ENCODE measurements at places on chromosomes 4 and X. TPM values are rescaled to one million over a fixed set of nuclear protein-coding genes. Genes with fewer than 3 reads are reported as not detected.

- ATAC-seq, result no peak
Observed at GRCh38 chr4:102825261-102826091, 1.9 kb downstream of the UBE2D3 start.

DNA sequence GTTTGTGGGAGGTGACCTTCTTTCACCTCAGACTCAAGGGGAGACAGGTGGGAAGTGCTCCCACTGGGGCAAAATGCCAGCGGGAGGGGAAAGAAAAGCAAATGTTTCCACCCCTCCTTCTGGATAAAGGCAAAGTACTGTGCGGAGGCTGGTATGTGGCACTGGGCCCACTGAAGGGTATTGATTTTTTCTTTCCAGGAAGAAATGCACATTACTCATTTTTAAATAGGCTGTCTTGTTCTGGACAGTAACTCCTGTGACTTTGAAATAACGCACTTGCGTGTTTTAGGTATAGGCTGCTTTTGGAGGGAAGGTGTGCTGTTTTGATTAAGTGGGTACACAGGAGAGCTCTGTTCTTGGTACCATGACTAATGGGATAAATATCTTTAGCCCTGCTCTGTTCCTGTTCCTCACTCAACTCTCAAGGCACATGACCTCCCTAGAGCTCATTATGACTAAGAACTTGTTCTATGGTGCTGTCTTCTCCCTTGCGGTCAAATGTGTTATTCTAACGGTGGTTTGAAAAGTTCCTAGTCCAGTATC, 40.7 kb upstream of the MBTPS2 start:
- no peak for ATAC-seq

DNA sequence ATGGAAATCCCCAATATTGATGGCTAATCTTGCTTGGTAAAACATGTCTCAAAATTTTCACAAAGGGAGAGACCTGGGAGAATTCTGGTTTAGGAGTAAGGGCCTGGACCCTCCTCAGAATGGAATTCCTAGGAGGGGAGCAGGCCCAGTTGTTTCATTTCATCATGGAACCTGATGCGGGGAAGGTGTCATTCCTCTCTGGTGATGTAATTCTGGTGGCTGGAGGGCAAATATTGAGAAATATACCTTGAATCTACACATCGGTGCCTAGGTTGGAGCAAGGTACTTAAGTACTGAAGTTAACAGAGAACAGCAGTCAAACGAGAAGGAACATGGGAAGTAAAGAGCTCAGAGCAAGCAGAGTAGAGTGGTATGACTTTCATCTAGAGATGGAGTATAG, 23.2 kb upstream of the CCSER1 start:
- ATAC-seq, result no peak

GRCh38 chr4:150289881-150290280, 211.6 kb downstream of the DCLK2 start:
- no peak for ATAC-seq

DNA sequence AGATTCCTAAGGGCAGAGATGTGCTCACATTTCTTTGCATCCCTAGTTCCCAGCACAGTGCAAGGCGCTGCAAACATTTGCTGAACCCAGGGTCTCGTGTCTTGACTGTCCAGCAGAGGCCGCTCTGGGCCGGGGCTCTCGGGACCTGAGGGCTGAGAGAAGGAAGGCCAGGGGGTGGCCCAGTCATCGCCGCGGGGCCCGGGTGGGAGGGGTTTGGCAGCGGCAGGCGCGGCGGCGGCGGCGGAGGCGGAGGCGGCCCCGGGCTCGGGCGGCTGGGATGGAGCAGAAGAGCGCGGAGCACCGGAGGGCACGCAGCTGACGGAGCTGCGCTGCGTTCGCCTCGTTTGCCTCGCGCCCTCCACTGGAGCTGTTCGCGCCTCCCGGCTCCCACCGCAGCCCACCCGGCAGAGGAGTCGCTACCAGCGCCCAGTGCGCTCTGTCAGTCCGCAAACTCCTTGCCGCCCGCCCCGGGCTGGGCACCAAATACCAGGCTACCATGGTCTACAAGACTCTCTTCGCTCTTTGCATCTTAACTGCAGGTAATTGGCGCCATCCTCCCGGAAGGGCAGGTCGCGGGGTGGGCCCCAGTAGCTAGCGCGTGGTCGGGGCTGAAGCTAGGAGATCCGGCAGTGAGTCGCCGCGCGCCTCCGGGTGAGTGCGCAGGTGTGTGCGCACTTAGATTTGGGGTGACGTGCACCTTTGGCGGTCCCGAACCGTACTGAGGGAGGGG, at the start of gene PARM1:
PARM1 (plus strand) TSS at position 285 of the 730 bp plus-strand sequence; CDS start at position 497, 212 bp downstream.
- peak; percentile 52 for ATAC-seq

DNA sequence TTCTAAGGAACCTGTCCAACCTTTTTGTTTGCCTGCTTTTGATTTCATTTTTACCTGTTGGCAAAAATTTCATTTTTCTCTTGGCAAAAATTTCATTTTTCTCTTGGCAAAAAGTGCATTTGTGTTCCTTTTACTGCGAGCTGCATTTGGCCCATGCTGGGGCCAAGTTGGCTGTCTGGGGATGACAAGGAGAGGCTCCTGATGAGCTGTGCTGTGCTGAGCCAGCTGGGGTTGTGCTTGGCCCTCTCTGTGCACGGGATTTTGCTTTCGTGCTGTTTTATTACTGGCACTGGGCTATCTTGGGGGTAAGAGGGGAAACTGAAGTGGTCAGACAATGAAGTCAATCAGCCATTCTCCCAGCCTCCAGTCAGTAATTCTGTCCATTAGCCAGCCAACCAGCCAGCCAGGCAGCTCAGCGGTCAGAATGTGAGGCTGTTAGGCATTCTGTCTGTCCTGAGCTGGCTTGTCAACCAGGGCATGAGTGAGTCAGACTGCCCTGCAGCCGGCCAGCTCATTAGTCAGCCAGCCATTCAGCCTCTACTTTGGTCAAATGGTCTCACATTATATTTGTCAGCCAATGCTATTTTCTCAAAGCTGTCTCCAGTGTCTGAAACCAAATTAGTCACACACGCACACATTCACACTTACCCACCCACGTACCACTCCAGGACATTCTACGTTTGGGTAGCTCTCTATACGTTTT, 56.9 kb upstream of the PRPS1 start:
- peak; percentile 79 for ATAC-seq

DNA sequence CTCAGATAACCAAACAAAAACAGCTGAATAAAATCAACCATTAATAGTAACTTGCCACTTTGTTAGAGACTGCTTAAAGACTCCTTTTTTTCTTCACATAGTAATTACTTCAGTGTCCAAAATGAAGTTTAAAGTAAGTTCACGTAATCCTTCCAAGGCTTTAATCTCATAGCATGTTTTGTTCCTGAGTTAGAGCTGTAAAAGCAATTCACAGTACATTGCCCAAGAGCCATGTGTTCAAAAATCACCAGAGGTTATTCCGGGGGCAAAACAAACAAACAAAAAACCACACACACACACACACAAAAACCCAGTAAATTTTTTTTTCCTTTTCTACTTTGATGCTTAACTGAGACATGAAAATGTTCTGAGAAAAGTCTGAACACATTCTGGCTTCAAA, 6.1 kb downstream of the GPR82 start:
- ATAC-seq, result no peak

DNA sequence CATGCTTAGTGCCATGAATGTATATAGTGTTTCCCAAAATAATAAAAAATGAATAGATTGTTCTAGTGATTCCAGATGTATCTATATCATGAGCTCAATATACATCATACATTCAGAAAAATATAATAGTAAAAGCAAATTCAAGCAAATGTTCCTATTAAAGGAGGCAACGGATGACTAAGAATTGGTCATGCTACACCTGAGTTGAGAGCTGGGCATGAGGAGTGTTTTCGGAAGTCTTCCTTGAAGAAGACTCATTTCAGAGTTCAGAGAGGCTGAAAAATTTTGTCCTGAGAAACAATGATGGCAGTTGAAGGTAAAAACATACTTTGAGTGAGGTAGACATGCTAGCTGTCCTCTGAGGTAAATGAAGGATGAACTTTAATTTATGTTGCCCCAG, 79.3 kb upstream of the IL1RAPL2 start:
- no peak for ATAC-seq

- ATAC-seq, result no peak
Observed at GRCh38 chrX:48460031-48460430, 10.0 kb downstream of the SLC38A5 start.

GRCh38 chrX:24372021-24372763, 11.8 kb downstream of the SUPT20HL1 start:
- ATAC-seq, result no peak

- no peak for ATAC-seq
Observed at GRCh38 chr4:145792429-145792828, 112.5 kb downstream of the C4orf51 start.

DNA sequence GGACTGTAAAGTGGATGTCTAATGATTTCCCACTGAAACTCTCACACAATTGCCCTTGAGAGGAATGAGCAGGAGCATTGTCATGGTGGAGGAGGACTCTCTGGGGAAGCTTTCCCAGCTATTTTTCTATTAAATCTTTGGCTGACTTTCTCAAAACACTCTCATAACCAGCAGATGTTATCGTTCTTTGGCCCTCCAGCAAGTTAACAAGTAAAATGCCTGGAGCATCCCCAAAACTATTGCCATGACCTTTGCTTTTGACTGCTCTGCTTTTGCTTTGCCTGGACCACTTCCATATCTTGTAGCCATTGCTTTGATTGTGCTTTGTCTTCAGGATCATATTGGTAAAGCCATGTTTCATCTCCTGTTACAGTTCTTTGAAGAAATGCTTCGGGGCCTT, 120.2 kb upstream of the PDE5A start:
- ATAC-seq, result no peak

DNA sequence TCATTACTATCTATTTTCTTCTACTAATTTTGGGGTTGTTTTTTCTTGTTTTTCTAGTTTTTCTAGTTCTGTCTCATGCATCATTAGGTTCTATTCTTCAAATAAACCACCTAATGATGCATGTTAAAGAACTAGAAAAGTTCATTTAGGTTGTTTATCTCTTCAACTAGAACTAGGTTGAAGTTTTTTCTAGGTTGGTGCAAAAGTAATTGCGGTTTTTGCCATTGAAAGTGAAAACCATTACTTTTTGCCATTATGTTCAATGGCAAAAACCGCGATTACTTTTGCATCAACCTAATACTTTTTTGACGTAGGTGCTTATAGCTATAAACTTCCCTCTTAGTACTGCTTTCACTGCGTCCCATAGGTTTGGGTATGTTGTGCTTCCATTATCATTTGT, 64.4 kb upstream of the SLC7A3 start:
- ATAC-seq, result no peak

DNA sequence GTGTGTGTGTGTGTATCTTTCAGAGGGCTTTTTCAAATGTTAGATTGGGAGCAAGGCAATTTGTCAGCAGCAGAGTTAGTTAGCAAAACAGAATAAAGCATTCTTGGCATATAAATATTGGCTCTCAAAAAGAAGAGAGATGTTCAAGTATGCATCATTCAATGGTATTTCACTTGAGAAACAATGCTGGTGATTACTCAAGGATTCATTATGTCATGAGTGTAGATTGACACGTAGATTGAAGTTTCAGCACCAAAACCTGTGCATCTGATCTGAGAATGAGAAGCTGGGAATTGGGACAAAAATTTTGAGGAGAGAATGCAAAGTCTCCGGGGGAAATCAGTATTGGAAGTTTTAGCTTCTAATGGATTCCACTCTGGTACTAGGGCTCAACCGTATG, 241.4 kb downstream of the FRMPD4 start:
- ATAC-seq, result no peak

GRCh38 chr4:53809816-53810215, 218.5 kb upstream of the LNX1 start:
- no peak for ATAC-seq

DNA sequence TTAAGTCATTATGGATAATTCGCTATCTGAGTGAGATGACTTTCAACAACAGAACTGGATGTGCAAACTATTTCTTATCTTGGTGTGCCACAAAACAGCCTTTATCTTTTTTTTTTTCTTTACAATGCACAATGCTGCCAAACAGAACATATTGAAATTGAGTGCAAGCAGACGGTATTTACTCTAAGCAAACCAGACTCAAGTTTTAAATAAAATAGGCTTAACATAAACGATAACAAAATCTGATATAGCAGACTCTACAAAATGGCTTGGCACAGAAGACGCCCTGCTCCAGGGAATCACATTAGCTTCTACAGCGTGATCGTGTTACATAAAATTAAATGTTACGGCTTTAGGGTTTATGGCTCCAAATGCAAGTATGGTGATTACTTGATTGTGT, 9.6 kb upstream of the STK32B start:
- ATAC-seq, result no peak

GRCh38 chr4:10203851-10204250, 87.3 kb upstream of the WDR1 start:
- ATAC-seq, result no peak

- no peak for ATAC-seq
Observed at GRCh38 chrX:138638996-138639395, 72.5 kb downstream of the FGF13 start.

DNA sequence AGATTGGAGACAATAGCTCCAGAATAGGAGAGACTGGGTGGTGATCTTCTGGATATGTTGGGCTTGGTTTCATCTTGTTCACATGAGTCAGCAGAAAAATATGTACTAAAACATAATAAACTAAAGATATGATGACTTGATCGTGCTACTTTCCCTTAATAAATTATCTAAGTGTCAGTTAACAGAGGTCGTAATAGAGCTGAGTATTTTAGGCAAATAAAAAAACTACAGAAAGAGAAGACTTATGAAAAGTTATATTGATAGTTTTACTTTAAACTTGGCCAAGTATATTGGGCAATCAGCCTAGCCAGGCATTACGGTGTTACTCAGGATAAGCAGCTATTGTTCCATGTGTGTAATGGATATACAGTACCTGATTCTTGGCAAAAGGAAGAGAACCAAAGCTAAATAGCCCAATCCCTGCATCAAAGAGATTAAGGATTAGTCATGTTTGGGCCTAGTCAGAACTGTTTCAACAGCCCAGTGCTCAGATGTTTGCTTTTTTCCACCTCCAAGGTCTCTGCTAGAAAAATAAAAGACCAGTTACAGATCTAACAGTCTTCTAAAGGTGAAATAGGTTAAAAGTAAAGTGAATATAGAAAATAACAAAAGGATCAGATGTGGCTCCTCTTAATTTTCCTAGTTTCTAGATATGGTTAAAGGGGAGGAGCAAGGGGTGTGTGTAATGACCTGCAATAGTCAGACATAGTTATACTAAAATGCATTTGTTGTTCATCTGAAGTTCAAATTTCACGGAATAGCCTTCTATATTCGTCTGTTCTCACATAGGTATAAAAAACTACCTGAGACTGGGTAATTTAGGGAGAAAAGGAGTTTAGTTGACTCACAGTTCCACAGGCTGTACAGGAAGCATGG, 262.6 kb downstream of the ADGRL3 start:
- no peak for ATAC-seq

QDPR gene
- 12.7 TPM for total RNA-seq

ASB11 gene
- total RNA-seq, result not detected

ZFP42 gene
- not detected for total RNA-seq

XAGE1B gene
- not detected for total RNA-seq

FREM3 gene
- total RNA-seq, result not detected

AMMECR1 gene
- 7.9 TPM for total RNA-seq

GAGE12J gene
- total RNA-seq, result not detected

SATL1 gene
- total RNA-seq, result not detected

TMEM255A gene
- not detected for total RNA-seq

INTU gene
- 0.15 TPM for total RNA-seq

TTC29 gene
- total RNA-seq, result not detected

PLP2 gene
- 233 TPM for total RNA-seq

TLL1 gene
- not detected for total RNA-seq
